ENCODE measurements at places on chromosomes 1 and 21.

DNA sequence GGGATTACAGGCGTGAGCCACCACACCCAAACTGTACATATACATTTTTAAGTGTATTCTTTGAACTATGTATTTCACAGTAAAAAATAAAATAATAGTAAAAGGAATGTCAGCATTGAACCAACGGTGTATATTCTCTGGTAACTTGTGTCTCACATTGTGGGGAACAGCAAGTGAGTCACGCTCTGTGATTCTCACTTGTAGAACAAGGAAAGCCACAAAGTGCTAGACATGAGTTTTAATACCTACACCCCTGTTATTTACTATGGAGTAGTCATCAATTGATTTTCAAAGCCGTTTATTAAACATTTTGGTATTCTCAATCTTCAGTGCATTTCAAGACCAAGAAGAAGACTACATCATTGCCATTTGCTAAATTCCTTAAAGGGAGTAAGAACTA lies 197.2 kb downstream of the GPATCH2 start:
- DNase-seq = no peak

DNA sequence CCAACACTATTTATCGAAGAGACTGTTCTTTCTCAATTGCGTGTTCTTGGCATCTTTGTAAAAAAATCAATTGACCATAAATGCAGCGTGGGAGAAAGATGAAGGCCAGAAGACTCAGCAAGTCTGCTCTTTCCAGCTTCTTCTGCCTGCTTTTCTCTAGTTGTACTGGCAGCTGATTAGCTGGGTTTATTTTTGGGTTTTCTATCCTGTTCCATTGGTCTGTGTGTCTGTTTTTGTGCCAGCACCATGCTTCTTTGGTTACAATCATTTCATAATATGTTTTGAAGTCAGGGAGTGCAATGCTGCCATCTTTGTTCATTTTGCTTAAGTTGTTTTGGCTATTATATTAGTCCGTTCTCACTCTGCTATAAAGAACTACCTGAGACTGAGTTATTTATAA lies 201.8 kb upstream of the B3GALT2 start:
- no peak for DNase-seq

DNA sequence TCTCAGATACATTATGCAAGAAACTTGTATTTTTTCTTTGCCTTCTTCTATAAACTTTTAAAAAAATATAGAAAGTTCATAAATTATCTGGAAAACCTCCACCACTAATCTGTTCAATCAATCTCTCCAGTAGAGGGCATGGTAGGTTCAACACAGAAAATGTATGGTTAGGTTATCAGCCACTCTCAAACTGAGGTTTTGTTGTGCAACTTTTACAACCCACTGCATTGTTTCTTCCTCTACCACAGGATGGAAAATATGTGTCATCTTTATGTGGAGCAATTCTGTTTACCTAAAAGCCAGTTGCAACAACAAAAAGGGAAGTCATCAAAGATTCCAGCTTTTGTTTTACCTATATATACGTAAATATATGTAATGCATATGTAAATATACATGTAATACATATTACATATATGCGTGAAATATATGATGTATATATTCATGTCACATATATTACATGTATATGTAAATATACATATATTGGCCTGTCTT lies 3.0 kb upstream of the RGS2 start:
- DNase-seq = no peak

GRCh38 chr1:156911577-156912298 lies 8.7 kb upstream of the LRRC71 start:
- no peak for DNase-seq

- DNase-seq = no peak
Measured at GRCh38 chr1:8222789-8223188, 95.1 kb upstream of the SLC45A1 start.
